Fibroblast of the aortic adventitia (primary cell): ENCODE measurements at places on chromosomes 5 and 9.

DNA sequence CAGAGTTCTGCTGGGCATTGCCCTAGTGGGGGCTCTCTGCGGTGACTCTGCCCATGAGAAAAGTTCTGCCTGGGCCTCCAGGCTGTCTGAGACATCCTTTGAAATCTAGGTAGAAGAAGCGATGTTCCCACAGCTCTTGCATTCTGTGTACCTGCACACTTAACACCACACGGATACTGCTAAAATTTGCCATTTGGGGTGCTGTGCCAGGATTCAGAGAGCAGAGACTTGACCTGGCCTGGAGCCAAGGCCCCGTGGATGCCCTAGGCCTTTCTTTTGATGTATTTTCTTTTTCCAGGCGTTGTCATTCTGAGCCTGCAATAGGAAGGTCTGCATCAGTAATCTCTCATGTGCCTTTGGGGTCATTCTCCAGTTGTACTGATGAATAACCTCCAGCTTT lies 89.3 kb upstream of the IL12B start:
- DNase-seq = no peak

DNA sequence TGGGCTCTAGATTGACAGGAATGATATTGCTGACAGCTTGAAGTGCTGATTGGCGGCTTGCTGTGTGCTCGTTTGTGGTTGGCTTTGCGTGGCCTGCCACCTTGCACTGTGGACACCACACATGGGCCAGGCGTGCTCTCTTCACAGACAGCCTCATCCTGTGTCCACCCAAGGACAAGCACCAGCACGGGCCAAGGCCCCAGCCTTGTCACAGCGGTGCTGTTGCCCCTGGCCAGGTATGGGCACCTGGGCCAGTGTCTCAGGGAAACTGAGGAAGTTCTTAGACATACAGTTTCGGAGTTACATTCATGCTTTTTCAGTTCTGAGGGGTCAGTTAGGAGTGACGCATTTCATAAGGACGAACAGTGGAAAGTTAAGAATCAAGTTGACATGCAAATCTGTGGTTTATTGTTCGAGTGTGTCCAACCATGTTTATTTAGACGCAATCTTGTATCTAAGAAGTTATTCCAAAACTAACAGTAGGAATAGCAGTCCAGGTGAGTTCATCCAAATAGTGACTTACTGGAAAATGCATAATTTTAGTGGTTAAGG lies 125.9 kb downstream of the EHMT1 start:
- no peak for DNase-seq

- DNase-seq = no peak
These were observed 119.5 kb downstream of the MTX3 start for GRCh38 chr5:79871364-79872120.

GRCh38 chr9:119667916-119668315 lies 298.7 kb upstream of the BRINP1 start:
- DNase-seq = no peak

GRCh38 chr5:140166911-140167310 lies 8.1 kb upstream of the CYSTM1 start:
- no peak for DNase-seq

DNA sequence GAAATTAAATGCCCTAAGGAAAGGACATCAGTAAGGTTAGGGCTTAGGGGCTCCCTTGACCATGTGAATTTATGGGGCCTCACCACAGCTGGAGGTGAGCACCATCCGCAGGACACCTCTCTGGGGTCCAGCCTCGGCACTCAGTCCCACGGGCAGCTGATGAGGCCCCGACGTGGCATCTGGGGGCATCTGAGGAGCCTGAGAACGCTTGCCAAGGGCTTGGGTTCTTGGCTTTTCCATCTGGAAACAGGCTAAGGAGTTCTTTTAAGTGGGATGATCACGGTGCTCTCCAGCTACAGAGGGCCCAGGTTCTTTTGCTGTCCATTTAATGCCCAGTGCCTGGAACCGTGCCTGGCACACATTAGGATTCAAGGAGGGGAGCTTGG lies 3.6 kb downstream of the NKX2-5 start:
- no peak for DNase-seq

DNA sequence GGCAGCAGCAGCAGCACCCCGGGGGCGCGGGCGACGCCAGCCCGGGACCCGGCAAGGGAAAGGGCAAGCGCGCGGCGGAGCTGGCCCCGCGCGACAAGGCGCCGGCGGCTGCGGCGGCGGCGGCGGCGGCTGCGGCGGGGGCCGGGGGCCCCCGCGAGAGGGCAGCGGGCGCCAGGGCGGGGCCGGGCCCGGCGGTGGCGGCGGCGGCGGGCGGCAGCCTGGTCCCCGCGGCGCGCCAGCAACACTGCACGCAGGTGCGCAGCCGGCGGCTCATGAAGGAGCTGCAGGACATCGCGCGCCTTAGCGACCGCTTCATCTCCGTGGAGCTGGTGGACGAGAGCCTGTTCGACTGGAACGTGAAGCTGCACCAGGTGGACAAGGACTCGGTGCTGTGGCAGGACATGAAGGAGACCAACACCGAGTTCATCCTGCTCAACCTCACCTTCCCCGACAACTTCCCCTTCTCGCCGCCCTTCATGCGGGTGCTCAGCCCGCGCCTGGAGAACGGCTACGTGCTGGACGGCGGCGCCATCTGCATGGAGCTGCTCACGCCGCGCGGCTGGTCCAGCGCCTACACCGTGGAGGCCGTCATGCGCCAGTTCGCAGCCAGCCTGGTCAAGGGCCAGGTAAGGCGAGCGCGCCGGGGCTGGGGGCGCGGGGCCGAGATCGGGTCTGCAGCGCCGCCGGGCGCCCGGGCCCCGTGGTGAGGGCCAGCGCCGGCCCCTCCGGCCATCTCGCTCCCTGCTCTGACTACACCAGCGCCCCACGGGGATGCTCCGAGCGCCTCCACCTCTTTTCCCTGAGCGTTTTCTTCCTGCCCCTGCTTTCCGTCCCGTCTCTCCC lies at the start of gene UBE2QL1:
Gene UBE2QL1, plus strand, starts transcription at position 238 of the 843 bp plus-strand sequence. Its CDS starts 35 bp downstream, at position 273.
- DNase-seq = no peak

DNA sequence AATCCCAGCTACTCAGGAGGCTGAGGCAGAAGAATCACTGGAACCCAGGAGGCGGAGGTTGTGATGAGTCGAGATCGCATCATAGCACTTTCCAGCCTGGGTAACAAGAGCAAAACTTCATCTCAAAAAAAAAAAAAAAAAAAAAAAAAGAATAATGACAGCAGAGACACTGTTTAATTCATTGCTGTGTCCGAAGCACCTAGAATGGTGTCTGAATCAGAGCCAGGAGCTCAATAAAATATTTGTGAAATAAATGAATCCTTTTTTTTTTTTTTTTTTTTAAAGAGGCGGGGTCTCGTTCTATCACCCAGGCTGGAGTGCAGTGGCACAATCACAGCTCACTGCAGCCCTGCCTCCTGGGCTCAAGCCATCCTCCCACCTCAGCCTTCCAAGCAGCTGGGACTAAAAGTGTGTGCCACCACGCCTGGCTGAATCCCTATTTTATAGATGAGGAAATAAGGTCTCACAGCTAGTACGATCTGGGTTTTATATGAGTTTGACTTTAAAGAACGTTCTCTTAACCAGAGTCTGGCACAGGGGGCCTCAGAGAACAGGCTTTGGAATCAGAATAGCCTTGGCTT lies 47.8 kb downstream of the THOC3 start:
- DNase-seq = peak; percentile 43

DNA sequence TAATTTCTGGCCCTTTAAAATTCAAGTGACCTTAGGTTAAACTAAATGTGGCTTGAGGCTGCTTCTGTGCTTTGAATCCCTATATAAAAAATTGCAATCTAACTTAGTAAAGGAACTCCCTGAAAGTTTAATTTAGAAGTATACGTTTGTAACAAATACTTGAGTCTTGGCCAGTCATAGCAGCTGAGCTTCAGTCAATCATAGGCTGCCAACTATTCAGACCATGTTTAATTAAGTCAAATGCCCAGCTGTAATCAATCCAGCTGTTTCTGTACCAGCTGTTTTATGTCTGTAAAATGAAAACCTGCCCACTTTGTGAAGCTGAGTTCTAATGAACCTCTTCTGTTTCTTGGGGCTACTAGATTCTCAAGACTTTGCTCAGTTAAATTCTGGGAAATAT lies 760.1 kb downstream of the MAT2B start:
- DNase-seq = peak; percentile 4

DNA sequence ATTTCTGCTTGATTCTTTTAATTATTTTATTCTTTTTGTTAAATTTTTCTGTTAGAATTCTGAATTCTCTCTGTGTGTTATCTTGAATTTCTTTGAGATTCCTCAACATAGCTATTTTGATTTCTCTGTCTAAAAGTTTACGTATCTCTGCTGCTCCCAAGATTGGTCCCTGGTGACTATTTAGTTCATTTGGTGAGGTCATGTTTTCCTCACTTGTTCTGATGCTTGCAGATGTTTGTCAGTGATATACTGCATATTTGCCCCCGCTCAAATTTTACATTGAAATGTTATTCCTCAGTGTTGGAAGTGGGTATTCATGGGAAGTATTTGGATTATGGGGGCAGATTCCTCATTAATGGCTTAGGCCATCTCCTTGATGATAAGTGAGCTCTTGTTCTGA lies 105.3 kb downstream of the PRDM9 start:
- DNase-seq = no peak

DNA sequence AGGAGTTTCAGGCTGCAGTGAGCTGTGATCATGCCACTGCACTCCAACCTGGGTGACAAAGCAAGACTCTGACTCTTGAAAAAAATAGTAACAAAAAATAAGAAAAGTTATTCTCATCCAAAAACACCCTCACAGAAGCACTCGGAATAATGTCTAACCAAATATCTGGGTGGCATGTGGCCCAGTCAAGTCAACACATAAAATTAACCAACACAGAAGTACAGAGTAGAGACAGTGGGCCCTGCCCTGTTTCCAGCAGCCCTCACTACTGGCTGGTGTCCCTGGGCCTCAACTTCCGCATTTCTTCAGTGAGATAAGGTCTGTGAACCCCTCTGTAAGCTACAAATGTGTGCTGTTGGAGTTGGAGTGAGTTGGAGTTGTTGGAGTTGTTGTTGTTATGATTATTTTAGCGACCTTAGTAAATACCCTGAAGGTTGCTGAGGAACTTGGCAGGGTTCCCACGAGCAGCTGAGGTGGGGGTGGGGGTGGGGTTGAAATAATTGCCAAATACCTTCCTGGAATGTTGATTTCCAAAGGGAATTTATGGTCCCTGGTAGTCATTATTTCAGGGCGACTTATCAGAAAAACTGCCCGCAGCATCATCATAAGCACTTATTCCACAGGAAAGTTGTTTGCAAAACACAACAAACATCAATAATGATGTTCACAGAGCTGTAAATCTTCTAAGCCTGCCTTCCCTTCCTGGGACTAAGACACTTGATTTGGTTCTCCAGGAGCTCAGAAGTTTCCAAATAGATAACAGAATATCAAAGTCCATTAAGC lies 30.2 kb downstream of the C5orf15 start:
- DNase-seq = peak; percentile 21

- DNase-seq = no peak
These were observed 269.0 kb downstream of the GADD45G start for GRCh38 chr9:89873801-89874200.

DNA sequence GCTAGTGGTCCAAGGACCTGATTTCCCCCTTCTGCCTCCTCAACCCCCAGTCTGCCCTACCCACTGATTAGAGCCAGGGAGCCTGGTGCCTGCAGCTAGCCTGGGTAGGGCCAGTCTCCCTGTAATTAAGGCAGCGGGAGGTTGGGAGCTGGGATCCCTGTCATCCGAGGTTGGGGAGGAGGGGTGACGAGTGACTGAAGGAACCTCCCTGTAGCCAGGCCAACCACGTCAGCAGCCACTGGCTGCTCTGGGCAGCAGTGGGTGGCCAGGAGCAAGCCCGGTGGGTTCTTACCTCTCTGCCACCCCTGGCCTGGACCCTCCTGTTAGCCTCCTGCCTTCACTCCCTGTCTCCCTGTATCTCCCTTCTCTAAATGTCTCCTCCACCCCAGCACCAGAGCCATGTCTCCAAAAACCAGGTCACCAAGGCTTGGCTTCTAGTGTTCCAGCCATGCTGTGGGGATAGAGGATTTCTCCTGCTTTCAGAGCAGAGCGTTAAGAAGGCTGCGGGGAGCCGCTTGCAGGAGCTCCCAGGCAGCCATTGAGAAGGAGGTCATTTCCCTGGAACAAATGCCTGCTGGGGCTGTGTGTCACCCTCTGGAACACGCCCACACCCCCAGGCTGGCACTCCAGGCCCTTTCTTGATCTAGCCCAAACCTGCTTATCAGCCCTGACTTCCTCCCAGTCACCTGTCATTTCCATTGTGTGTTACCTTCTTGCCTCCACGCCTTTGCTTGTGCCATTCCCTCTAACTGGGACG lies 65.0 kb upstream of the GGTA1 start:
- no peak for DNase-seq
